Chondrocyte (in vitro differentiated cells): ENCODE measurements at places on chromosomes 4 and X. TPM values are rescaled to one million over a fixed set of nuclear protein-coding genes. Genes with fewer than 3 reads are reported as not detected.

GLOD5 gene
- not detected in 3 replicates for total RNA-seq

GRCh38 chr4:122045533-122045932 lies 93.7 kb upstream of the TRPC3 start:
- H3K27ac ChIP-seq = no peak overlapping the region
- no peaks in the 10 kb centered on the region for H3K36me3 ChIP-seq
- H3K4me3 ChIP-seq = no peak overlapping the region
- no peaks in the 10 kb centered on the region for H3K27me3 ChIP-seq

- H3K27ac ChIP-seq = no peak overlapping the region
- DNase-seq = no peak
- H3K27me3 ChIP-seq = no peaks in the 10 kb centered on the region
- no peak overlapping the region for H3K4me3 ChIP-seq
- peaks cover 17% of the 10 kb centered on the region for H3K36me3 ChIP-seq
- H3K4me1 ChIP-seq = peaks cover 17% of the 10 kb centered on the region
These were observed 82.6 kb downstream of the CHM start for GRCh38 chrX:85964744-85965143.

MAGEB10 gene
- total RNA-seq = not detected in 3 replicates

- DNase-seq = no peak
- H3K27me3 ChIP-seq = peaks cover 3% of the 10 kb centered on the region
- H3K27ac ChIP-seq = peak overlapping the region; percentile 60
- H3K4me1 ChIP-seq = peaks cover 27% of the 10 kb centered on the region
These were observed 58.1 kb upstream of the HOPX start for GRCh38 chr4:56739066-56739777.

- H3K4me3 ChIP-seq = no peak overlapping the region
- no peak overlapping the region for H3K27ac ChIP-seq
- H3K36me3 ChIP-seq = peaks cover 2% of the 10 kb centered on the region
- no peaks in the 10 kb centered on the region for H3K4me1 ChIP-seq
These were observed 34.0 kb downstream of the SLC9A6 start for GRCh38 chrX:136019226-136019625.

USP17L17 gene
- not detected in 3 replicates for total RNA-seq

DNA sequence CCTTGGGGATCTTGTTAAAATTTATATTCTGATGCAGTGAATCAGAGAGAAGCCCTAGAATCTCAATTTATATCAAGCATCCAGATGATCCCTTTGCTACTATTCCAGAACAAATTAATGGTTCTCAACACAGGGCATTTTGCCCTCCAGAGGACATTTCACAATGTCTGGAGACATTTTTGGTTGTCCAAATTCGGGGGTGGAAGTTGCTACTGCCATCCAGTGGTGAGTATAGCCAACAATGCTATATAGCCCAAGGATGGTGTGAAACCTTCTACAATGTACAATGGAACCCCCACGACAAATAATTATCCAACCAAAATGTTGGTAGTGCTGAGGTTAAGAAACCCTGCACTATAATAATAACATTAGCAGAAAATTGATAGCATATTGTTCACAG lies 2440.0 kb downstream of the PCDH7 start:
- H3K4me3 ChIP-seq = no peak overlapping the region
- no peak overlapping the region for H3K27ac ChIP-seq
- no peak for DNase-seq
- peaks cover 3% of the 10 kb centered on the region for H3K36me3 ChIP-seq

DNA sequence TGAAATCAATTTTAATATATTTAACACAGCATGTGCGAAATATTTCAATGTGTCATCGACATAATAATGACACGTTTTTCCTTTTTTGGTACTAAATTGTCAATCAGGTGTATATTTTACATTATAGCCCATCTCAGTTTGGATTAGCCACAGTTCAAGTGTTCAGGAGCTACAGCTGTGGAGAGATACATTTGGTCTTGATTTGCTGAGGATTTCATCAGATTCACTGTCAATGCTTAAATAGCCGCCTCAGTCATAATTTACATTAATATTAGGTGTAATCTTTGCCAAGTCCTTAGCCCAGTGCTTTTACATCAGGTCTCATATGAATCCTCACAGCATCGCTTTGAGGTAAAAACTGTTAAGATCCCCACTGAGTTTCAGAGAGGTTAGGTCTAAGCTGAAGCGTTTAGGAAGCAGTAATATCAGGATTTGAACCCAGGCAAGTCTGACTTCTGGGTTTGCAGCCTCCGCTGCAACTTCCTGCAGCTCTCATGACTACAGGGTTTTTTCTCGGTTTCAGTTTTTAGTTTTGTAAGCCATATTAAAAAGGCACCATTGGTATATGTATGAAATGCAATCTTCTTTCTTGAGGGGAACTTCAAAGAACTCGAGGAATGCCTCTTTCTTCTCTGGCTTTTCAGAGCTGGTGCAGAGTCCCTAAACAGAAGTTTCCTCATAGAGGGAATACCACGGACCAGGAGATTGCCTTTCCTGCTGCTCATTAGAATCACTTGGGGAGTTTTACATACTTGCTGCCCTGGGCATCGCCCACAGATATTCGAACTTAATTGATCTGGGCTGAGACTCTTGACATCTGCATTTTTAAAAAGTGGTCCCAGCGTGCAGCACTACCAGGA lies 6.4 kb downstream of the MTM1 start:
- H3K4me1 ChIP-seq = peaks cover 27% of the 10 kb centered on the region
- no peaks in the 10 kb centered on the region for H3K27me3 ChIP-seq
- no peak overlapping the region for H3K4me3 ChIP-seq
- H3K27ac ChIP-seq = peak overlapping the region; percentile 51
- DNase-seq = no peak

TMPRSS11F gene
- not detected in 3 replicates for total RNA-seq

- no peak overlapping the region for H3K27ac ChIP-seq
- no peak for DNase-seq
- H3K36me3 ChIP-seq = no peaks in the 10 kb centered on the region
- H3K27me3 ChIP-seq = no peaks in the 10 kb centered on the region
These were observed 32.3 kb downstream of the HDAC8 start for GRCh38 chrX:72540318-72540717.

GRCh38 chr4:137905930-137906329 lies 336.2 kb downstream of the SLC7A11 start:
- H3K4me3 ChIP-seq = no peak overlapping the region
- H3K36me3 ChIP-seq = no peaks in the 10 kb centered on the region
- H3K27ac ChIP-seq = no peak overlapping the region
- H3K4me1 ChIP-seq = peaks cover 6% of the 10 kb centered on the region

SEL1L3 gene
- 30.3 to 33.5 TPM (median 31.1 TPM) in 3 replicates for total RNA-seq

LPAR4 gene
- 1.2 to 3.6 TPM (median 1.7 TPM) in 3 replicates for total RNA-seq

HMX1 gene
- total RNA-seq = 3.7 TPM in 1 of 3 replicates, not detected in the others

- no peak overlapping the region for H3K4me3 ChIP-seq
- H3K4me1 ChIP-seq = no peaks in the 10 kb centered on the region
- H3K27me3 ChIP-seq = no peaks in the 10 kb centered on the region
These were observed 200.5 kb downstream of the PABPC4L start for GRCh38 chr4:134001057-134001456.

GRCh38 chr4:110224812-110225211 lies 26.4 kb upstream of the ELOVL6 start:
- no peak overlapping the region for H3K27ac ChIP-seq
- H3K4me1 ChIP-seq = no peaks in the 10 kb centered on the region
- DNase-seq = no peak
- H3K36me3 ChIP-seq = peaks cover under 1% of the 10 kb centered on the region
- no peaks in the 10 kb centered on the region for H3K27me3 ChIP-seq
- H3K4me3 ChIP-seq = no peak overlapping the region

TRPC3 gene
- total RNA-seq = 0.20 to 0.39 TPM in 2 of 3 replicates, not detected in the other

BGN gene
- 1,195 to 2,668 TPM (median 2,632 TPM) in 3 replicates for total RNA-seq

GRCh38 chr4:85671120-85671519 lies 196.2 kb downstream of the ARHGAP24 start:
- H3K4me1 ChIP-seq = no peaks in the 10 kb centered on the region
- H3K27ac ChIP-seq = no peak overlapping the region
- H3K4me3 ChIP-seq = no peak overlapping the region
- DNase-seq = no peak
- H3K36me3 ChIP-seq = peaks cover 2% of the 10 kb centered on the region

DNA sequence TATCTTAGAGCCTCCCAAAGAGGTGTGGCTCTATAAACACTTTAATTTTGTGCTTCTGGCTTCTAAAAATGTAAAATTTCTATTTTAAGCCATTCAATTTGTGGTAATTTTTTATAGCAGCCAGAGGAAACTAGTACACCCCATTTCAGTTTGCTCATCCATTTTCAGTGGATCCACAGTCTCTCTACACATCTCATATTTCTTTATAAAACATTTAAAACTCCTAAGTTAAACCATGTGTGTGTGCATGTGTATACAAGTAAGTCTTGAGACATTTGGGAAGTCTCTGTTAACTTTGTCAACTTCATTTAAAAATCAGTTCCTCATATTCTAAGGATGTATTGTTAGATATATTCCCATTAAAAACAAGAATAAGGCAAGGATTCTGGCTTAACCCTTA lies 273.2 kb downstream of the IL15 start:
- no peaks in the 10 kb centered on the region for H3K4me1 ChIP-seq
- H3K36me3 ChIP-seq = no peaks in the 10 kb centered on the region
- H3K27ac ChIP-seq = no peak overlapping the region

DNA sequence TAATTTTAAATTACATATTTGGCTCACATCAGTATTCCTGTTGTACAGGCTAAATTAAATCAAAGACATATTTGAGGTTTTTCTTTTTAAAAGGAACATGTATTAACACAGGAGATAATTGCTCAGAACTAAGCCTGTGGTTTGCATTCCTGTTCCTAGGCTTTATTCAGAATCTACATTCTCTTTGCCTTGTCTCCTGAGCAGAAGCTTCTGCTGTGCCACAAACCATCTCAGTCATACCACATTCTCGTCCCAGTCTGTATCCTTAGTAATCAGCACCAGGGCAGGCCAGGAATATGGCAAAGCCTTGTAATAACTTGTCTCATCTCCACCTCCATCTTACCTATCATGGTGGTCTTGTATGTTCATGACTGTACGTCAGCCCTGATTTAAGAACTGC lies 162.8 kb downstream of the ARHGAP24 start:
- no peaks in the 10 kb centered on the region for H3K36me3 ChIP-seq
- H3K27ac ChIP-seq = no peak overlapping the region
- H3K4me3 ChIP-seq = no peak overlapping the region
